ENCODE measurements at places on chromosomes 6 and 20. TPM values are rescaled to one million over a fixed set of nuclear protein-coding genes. Genes with fewer than 3 reads are reported as not detected.

Gene TSHZ2
- total RNA-seq = 8.5 TPM

Gene ABHD16B
- total RNA-seq = not detected

Gene POM121L2
- total RNA-seq = not detected

Gene POU3F2
- total RNA-seq = 114 TPM

GRCh38 chr6:1925743-1926430, 316.2 kb downstream of the FOXC1 start:
- DNase-seq = no peak

GRCh38 chr6:107064579-107065065, 36.6 kb downstream of the MTRES1 start:
- no peak for DNase-seq

DNA sequence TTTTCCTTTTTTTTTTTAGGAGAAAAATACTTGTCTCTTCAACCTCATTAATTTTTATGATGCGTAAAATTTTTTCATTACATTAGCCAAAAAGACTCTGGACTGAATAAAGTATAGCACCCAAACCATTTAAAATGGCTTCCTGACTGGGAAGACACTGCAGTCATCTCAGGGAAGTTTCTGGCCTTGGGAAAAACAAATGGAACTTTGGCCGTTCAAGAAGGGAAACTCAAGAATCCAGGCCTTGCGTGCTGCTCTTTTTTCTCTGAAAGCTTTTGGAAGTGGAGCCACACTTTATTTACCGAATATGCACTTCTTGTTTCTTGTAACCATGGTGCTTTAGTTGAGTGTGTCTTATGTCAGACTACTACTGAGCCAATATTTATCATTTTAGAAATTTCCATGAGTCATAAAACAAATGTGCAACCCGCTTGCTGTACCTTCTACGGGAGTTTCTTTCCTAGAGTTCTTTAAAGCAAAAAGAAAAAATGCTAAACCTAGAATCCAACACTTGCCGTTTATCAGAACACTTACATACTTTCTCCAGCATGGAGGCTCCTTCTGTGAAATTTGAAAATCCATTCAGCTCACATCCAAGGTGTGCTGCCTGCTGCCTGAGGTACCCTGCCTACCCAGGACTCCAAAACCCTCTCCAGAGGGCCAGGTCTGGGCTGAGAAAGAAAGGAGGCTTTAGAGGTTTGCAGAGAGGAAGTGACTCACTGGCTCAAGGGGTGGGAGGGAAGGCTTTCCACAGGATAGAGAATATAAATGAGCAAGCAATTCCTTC, 11.5 kb upstream of the DSTN start:
- DNase-seq = no peak

DNA sequence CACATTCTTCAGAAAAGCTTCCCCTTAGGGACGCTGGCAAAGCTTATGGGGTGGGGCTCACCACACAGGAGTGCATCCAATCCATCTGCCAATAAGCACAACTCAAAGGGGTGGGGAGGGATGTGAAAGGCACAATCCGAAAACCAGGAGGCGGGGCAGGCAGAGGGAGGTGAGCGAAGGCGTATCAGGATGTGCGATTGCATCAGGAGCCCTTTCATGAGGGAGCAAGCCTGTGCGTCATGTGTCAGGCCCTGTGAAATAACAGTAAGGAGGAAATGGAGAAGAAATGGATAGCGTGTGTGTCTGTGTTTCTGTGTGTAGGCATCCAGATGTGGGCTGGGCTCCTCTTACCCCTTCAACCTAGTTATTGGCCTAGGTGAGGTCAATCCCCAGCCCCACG, 382.4 kb upstream of the CDH4 start:
- DNase-seq = no peak

DNA sequence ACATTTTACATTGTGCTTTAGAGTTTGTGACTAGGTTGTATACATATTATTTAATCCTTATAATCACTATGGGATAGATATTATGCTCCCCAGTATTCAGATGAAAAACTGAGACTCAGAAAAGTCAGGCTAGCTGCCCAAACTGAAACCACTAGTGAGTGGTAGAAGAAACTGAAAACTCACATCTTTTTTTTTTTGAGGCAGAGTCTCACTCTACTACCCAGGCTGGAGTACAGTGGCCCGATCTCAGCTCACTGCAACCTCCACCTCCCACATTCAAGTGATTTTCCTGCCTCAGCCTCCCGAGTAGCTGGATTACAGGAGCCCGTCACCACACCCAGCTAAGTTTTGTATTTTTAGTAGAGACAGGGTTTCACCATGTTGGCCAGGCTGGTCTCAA, 22.2 kb downstream of the RNF24 start:
- no peak for DNase-seq

DNA sequence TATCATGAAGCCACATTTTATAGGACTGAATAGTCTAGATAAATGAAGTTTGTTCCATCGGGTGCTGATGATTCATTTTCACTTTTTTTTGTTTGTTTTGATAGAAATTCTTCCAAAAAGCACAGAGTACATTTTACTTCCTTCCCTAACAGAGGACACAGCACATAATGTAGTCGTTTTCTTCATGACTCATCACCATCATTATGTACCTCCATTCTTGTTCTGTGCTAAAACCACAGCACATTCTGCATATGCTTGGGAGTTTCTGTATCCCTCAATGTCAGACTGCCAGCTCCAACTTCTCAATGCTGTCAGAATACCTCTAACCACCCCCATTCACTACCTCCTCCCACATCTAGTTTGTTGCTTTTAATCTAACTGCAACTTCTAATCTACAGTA, 1004.9 kb upstream of the ADGRB3 start:
- no peak for DNase-seq

DNA sequence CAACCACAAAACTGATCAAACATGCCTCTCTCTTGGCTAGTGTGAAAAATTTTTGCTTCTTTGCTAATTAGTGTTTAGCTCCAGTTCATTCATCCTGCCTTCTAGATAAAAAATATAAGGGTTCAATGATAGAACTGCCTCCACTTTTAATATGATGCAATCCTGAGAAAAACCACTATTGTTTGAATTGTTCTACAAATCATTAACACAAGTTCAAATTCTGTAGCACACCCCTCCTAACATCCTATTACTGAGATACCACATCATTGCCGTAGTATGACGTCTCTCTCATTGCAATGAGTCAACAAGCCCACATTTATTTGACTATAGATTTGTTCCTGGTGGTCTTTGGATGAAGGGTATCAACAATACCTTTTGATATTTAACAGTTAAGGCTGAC, 365.8 kb upstream of the OPRM1 start:
- DNase-seq = no peak
